ENCODE measurements at places on chromosomes 6 and 20.
A peak's percentile ranks its signal among the peaks of the same experiment; 100 is the strongest.

- no peak for DNase-seq
These were observed 432.7 kb upstream of the ARID1B start for GRCh38 chr6:156344491-156344890.

- no peak for DNase-seq
These were observed 25.9 kb downstream of the RIN2 start for GRCh38 chr20:19783966-19784401.

DNA sequence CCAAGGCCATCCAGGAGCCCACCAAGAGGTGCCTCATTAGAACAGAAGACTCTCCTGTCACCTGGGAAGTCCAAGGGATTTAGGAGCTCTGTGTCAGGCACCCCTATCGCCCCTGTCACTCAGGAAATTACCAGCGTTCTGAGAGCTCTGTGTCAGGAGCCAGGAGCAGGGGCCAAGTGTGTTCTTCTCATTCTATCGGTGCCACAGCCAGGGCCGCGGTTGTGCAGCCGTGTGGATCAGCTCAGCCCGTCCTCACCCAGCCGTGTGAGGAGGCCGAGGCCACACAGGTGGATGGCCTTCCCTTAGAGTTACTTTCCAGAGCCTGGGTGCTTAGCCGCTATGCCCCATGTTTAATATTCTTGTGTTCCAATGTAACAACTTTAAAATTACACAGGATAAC is 9.8 kb downstream of the MTG2 start:
- no peak for DNase-seq

DNA sequence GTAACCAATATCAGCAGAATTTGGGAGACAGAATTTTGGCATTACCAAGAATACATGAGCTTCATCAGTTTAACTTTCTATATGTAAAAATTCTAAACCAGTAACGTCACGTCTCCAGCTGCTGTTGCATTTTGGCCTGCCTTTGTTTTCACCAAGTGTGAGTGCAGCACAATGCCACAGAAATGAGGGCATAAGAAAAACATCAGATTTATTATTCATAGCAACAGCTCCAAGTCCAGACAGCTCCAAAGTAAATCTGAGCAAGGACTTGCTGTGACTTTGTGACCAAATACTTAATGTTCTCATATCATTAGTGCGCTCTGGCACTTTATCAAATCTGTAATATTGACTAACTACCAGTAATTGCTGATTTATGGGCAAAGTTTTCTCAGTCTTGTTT is 11.0 kb upstream of the FBXL4 start:
- no peak for DNase-seq

- DNase-seq, result no peak
These were observed 13.0 kb upstream of the TGM2 start for GRCh38 chr20:38178065-38178491.

- no peak for DNase-seq
These were observed 449.8 kb upstream of the RNF217 start for GRCh38 chr6:124512431-124512830.

DNA sequence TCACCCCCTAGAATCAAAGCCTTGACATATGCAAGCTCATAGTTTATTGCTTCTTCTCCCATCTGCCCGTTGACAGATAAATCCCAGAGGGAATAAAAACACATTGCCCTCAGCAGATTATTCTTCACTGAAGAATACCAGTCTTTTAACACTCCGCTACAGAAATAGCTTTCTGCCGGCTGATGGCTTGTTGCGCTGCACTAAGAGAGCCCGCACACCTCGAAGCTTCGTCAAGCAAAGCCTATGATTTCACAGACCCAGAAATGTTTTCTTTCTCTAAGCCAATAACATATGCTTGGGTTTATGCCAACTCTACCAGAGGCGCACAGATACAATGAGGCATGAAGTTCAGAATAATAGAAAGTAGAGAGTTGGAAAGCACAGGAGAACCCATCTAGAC is 208.9 kb upstream of the FOXQ1 start:
- DNase-seq, result no peak

- no peak for DNase-seq
These were observed 1.4 kb upstream of the MICAL1 start for GRCh38 chr6:109456710-109457561.

DNA sequence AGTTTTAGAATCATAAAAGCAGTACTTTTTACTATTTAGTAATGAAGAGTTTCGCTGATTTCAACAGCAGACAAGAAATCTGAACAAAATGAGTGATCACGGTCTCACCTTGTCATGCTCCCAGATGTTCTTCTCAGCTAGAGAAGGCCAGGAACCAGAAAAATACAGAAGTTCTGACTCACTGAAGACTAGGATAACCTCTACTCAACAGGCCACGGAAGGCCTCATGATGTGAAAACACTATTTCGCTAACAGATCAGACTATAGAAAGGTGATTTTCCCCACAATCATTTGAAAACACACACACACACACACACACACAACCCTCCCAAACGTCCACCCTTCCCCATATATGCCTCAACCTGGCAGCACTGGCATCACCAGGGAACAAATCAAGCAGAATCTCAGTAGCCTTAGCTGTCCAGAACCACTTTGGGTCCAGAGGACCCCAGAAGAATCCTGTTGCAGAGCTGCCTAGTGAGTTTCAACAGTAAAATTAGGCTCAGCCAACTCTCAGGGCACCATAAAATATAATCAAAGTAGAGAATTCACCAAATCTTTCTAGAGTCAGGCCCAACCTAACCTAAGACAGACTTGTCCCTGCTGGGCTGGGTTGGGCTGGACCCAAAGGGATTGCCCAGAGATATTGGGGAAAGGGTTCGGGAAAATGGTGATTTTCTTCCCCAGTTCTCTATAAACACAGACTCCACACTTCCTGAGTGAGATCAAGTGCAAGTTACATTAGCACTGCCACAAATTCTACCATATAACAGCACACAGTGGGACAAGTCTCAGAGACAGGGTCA is 7.9 kb downstream of the EXOC2 start:
- no peak for DNase-seq

DNA sequence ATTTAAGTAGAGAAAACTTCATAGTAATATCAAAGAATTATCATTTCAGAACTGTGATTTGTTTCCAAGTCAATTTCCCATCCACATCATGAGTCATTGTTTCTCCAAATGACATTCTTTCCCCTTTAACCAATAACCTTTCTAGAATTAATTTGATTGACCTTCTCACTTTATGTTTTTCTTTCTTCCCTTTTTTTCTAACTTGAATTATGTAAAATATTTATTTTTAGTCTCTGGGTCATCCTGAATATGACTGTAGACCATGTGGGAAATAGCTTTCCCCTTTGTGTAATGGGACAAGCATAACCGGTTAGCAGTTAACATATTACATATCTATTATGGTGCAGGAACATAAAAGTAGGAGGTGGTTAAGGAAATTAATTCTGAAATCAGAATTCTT is 291.1 kb downstream of the GJA1 start:
- DNase-seq, result no peak

GRCh38 chr6:37048851-37049757 is 43.6 kb downstream of the FGD2 start:
- DNase-seq, result peak; percentile 50

GRCh38 chr6:132812756-132813172 is 1.6 kb upstream of the RPS12 start:
- DNase-seq, result no peak

GRCh38 chr6:165222315-165223025 is 86.9 kb downstream of the C6orf118 start:
- no peak for DNase-seq

DNA sequence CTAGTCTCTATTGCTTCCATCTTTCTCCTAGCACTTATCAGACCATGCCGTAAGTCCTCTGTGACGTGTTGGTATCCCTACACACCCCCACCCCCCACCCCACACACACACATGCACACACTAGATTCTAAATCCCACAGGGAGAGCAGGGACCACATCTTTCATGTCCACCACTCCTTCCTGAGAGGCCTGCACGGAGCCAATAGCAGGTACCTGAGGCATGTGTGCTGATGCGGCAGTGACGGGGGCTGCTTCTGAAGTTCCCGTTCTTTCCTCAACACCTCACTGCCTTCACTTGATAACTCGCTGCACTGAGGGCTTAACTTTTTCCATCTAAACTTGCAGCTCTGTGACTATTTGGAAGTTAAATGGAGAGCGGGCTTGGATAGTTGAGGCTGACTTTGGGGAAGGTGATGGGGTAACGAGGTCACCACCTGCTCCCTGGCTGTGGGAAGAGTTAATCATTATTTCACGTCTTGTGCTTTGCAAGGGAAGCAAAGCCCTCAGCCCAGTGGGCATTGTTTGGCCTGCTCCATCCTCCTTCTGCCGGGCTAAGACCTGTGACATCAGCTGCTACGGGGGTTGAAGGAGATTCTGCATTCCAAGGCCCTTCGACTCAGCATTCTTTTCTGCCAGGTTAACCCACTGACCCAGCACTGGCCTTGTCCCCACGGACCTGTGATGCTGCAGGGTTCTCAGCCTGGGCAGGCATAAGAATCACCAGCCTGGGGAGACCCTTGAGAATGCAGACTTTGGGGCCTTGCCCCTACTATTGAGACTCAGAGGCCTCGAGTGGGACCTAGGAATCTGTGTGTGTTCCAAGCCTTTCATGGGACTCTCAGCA is 187.8 kb downstream of the ANKRD60 start:
- no peak for DNase-seq

DNA sequence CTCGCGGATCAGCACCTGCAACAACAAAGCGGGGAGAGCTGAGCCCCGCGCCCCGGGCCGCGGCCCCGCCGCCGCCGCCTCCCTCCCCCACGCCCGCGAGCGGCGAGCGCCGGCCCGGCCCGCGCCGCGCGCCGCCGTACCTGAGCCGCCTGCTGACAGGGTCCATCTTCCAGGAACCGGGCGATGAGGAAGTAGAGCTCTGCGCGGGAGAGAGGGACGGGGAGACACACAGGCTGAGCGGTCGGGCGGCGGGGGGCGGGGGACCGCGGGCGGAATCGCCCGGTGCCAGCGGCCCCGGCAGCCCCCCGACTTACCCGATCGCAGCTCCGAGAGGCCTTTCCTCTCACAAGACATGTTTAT is 359 bp downstream of the PHIP start:
- peak; percentile 33 for DNase-seq

DNA sequence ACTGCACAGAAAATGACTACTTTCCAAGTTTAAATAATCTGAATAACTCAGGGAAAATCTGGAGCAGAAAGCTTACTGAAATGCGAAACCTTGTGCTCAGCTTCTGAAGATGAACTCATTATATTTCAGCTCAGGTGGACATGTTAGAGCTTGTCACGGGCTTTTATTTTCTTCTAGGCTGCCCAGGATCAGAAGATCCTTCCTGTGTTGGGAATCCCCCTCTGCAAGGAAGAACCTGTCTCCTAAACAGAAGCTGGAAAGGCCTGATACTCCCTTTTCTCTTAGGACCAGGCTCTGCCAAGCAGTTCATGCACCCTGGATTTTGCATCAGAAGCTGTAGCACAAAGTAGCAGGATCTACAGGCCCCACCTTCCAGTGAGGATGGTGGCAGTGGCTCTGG is 5.1 kb upstream of the SLC2A12 start:
- DNase-seq, result no peak

DNA sequence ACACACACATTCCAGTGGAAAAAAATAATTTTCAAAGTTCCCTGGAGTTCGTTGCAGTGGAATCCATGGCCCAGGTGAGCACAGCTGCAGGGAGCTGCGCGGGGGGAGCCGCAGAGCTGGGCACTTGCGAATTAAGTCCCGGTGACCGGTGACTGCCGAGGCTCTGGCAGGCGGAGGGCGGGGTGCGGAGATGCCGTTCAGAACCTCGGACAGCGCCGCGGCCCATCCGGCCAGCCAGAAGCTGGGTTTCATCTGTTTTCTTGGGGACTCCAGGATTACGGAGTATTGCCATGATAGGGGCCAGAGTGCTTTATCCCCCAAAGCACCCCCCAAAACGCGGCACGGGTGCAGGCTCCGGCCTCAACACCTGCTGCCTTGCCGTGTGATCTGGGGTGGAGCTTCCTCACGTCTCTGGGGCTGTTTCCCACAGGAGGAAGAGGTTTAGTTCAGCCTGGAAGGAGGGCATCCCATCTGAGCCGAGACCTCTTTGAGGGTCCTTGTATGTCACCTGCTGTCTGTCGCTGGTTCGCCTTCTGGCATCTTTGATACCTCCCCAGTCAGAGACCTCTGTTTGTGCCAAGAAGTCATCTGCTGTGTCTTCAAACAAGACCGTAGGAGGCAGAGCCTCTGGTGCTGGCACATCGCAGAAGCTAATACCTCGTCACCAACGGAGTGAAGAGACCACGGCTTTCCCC is 99.4 kb downstream of the YTHDF1 start:
- no peak for DNase-seq

DNA sequence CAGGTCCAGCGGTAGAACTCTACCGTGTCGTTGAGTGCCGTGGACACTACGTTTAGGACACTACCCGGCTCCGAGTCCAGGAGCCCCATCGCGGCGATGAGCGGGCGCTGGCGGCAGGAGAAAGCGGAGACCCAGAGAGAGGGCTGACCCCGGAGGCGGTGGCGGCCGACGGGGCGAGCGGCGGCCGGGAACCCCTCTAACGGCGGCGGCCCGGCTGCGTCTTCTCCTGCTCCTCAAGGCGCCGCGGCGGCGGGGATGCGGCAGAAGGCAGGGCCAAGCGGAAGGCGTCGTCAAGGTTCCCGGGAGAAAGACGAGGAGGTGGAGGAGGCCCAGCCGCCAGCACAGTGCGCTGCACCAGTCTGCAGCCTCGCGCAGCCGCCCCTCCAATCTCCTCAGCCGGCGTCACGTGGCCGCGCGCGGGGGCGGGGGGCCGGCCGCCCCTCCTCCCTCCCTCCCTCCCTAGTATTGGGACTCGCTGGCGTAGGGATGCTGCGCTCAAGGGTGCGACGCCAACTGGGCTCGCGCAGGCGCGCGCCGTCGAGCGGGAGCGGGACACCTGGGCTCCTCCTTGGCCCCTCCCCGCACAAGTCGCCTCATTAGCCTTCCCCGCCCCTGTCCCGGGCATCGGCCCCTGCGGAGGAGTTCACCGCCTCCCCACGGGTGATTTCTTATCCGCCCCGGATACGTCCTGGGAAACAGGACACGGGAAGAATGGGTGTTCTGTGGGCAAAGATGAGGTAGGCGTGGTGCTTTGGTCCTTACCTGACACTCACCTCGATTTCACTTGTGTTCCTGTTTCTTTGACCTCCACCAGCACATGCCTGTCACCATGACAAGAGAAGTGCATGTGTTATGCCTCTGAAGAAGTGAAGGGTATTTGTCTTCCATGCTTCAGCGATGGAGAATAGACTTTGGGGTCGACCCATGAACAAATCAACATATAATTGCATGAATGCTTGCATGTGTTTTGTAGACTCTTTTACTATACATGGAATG is at the start of gene ELOVL4:
Gene ELOVL4, minus strand, starts transcription at position 363 of the 996 bp plus-strand sequence. Its CDS starts 274 bp downstream, at position 89.
- peak; percentile 52 for DNase-seq

DNA sequence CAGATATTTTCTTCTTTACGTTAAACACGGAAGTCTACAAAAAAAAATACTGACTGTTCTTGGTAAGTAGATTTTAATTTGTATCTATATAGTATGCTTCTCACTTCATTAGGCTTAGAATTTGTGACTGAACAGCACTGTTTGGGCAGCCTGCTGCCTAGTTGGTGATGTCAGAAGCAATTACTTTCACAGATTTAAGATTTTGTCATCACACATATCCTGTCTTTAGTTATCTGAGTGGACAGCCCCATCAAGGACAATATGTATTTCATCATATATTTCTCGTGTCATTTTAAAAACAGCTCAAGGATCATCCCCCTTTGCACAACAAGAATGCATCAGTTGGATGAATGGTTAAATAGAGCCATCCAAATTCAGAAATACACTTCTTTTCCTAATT is 338.4 kb upstream of the CITED2 start:
- DNase-seq, result no peak

GRCh38 chr6:20021795-20022194 is 184.6 kb downstream of the ID4 start:
- no peak for DNase-seq

GRCh38 chr20:32971703-32972161 is 32.5 kb downstream of the SUN5 start:
- DNase-seq, result peak; percentile 5

- DNase-seq, result no peak
These were observed 345.3 kb downstream of the CDKAL1 start for GRCh38 chr6:20879526-20879925.

- DNase-seq, result no peak
These were observed 69.1 kb downstream of the DST start for GRCh38 chr6:56573624-56574023.

All from mucosa of gallbladder (tissue), 1 donor.